ENCODE measurements at places on chromosomes 3 and 15.

DNA sequence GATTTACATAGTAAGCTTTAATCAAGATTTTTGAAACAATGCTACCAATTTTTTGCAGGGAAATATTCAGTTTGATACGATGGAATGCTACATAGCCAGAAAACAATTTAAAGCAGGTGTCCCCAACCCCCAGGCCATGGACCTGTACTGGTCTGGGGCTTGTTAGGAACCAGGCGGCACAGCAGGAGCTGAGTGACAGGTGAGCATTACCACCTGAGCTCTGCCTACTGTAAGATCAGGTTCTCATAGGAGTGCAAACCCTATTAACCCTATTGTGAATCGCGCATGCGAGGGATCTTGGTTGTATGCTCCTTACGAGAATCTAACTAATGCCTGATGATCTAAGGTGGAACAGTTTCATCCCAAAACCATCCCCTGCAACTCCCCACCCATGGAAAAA is 322.6 kb upstream of the NECTIN3 start:
- no peak overlapping the region for H3K27ac ChIP-seq
- H3K4me1 ChIP-seq, result no peaks in the 10 kb centered on the region
- H3K36me3 ChIP-seq, result peaks cover 1% of the 10 kb centered on the region
- peaks cover 4% of the 10 kb centered on the region for H3K27me3 ChIP-seq
- no peak for DNase-seq

DNA sequence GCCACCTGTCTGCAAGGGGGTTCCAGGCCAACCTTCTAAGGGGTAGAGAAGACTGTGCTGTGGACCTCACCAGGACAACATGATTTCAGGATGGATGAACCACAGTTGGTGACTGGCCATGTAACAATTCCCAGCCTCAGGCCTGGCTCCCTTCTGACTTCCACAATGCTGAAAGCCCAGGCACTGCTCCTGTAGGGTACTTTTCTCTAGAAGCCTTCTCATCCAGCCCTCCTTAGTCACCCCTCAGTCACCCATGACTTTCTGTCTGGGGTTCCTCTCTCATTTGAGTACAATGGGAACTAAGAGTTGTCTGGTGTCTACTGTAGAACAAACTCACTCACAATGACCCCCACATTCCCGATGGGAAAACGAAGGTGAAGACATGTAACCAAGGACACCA is 8.6 kb downstream of the ALS2CL start:
- no peak overlapping the region for H3K4me3 ChIP-seq
- no peak overlapping the region for H3K27ac ChIP-seq
- no peaks in the 10 kb centered on the region for H3K4me1 ChIP-seq
- peaks cover 2% of the 10 kb centered on the region for H3K27me3 ChIP-seq
- no peak for DNase-seq

- DNase-seq, result no peak
- no peaks in the 10 kb centered on the region for H3K4me1 ChIP-seq
- H3K4me3 ChIP-seq, result no peak overlapping the region
- peaks cover 25% of the 10 kb centered on the region for H3K27me3 ChIP-seq
- no peak overlapping the region for H3K27ac ChIP-seq
- H3K36me3 ChIP-seq, result no peaks in the 10 kb centered on the region
Observed at GRCh38 chr3:120272286-120272685, 12.7 kb downstream of the GPR156 start.

DNA sequence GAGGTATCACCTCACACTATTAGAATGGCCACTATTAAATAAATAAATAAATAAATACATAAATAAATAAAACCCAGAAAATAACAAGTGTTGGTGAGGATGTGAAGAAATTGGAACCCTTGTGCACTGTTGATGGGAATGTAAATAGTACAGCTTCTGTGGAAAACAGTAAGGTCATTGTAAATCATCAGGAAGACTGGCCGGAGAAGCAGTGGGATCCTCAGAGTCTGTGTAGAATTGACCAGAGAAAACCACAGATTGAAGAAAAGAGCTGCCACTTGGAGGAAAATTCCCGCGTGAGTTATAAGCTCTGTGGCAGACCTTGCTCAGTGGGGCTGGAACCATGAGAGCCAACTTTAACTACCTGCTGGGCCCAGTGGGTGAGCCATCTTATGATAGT is 92.0 kb downstream of the RAD18 start:
- no peak for DNase-seq
- H3K36me3 ChIP-seq, result peaks cover 5% of the 10 kb centered on the region
- no peaks in the 10 kb centered on the region for H3K27me3 ChIP-seq

DNA sequence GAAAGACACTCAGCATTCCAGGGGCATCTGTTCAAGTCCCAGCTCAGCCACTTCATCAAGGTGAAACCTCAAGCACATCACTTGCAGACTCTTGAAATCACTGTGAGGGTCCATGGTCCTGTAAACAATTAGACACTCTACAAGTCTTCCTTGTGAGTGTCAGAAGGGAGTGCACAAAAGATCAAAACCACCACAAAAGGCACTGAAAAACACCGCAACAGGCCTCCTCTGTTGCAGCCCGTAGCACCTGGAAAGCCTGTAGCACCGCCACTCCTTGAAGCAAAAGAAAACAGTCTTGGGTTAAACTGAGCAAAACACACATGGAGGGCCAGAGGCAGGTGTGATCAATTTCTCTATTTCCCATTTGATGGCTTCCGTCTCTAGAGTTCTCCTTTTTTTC is 63.8 kb upstream of the SNRK start:
- H3K36me3 ChIP-seq, result peaks cover 6% of the 10 kb centered on the region
- H3K27me3 ChIP-seq, result no peaks in the 10 kb centered on the region
- DNase-seq, result no peak
- peaks cover 8% of the 10 kb centered on the region for H3K4me1 ChIP-seq
- H3K4me3 ChIP-seq, result no peak overlapping the region

GRCh38 chr3:65020281-65021160 is 332.7 kb upstream of the ADAMTS9 start:
- H3K4me3 ChIP-seq, result no peak overlapping the region
- H3K4me1 ChIP-seq, result no peaks in the 10 kb centered on the region
- no peak for DNase-seq
- no peak overlapping the region for H3K27ac ChIP-seq

DNA sequence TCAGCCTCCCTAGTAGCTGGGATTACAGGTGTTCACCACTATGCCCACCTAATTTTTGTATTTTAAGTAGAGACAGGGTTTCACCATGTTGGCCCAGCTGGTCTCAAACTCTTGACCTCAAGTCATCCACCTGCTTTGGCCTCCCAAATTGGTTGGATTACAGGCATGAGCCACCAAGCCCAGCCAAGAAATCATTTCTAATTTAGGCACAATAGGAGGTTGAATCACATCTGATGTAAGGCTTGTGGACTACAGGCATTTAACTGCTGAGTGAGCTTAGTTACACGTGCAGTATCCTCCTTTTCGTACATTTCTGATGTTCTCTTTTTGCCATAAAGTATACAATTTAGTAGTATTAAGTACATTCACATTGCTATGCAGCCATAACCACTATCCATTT is 31.1 kb upstream of the SETD2 start:
- no peaks in the 10 kb centered on the region for H3K4me1 ChIP-seq
- peaks cover 4% of the 10 kb centered on the region for H3K36me3 ChIP-seq
- no peaks in the 10 kb centered on the region for H3K27me3 ChIP-seq

GRCh38 chr3:87503900-87504498 is 227.6 kb upstream of the POU1F1 start:
- no peak overlapping the region for H3K27ac ChIP-seq
- DNase-seq, result no peak
- no peaks in the 10 kb centered on the region for H3K4me1 ChIP-seq
- no peaks in the 10 kb centered on the region for H3K36me3 ChIP-seq
- no peak overlapping the region for H3K4me3 ChIP-seq

DNA sequence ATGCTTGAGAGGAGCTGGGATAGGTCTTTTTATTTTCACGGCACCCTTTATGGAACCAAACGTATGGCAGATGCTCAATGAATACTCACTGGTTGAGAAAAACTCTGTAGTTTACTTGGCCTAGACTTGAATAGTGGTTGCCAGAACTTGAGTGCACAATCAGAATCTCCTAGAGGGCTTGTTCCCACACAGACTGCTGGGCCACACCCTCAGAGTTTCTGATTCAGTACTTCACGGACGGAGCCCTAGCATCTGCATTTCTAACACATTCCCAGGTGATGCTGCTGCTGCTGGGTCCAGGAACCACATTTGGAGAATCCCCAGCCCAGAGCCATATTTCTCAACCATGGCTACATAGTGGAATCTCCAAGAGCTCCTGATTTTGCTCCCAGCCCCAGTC is 24.6 kb downstream of the CA12 start:
- no peak for DNase-seq
- no peak overlapping the region for H3K27ac ChIP-seq
- no peaks in the 10 kb centered on the region for H3K4me1 ChIP-seq
- H3K4me3 ChIP-seq, result no peak overlapping the region
- peaks cover 30% of the 10 kb centered on the region for H3K27me3 ChIP-seq

DNA sequence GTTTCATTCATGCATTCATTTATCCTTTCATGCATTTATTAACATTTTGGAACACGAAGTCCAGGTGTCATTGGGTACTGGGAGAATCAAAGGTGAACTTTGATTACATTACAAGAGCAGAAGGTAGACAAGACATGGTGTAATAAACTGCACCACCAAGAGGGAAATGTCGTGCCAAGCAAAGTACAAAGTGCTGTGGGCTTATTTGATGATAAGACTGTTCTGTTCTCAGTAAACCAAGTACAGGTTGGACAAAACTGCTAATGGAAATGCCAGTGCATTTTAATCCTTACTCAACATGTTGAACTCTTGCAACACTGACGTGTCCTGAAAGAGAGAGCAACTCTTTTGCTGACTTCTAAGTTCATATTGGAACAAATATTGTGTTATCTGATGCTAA is 69.4 kb downstream of the MME start:
- no peaks in the 10 kb centered on the region for H3K27me3 ChIP-seq
- H3K27ac ChIP-seq, result no peak overlapping the region
- no peak overlapping the region for H3K4me3 ChIP-seq
- no peak for DNase-seq

DNA sequence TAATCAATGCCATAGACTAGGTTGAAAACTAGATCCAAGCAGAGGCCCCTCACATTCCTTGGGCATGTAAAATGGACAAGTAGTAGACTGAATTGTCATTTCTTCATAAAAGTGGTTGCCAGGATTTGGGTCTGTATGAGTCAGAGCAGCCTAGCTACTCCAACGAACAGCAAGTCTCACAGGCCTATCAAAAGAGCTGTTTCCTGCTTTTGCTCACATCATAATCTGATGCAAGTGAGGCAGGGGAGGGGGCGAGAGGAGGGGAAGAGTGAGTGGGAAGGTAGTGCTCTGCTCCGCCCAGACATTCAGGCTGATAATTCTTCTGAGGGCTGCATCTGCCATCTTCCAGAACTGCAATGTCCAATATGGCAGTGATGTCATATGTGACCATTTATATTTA is 228.9 kb upstream of the PRICKLE2 start:
- peaks cover 1% of the 10 kb centered on the region for H3K4me1 ChIP-seq
- H3K27me3 ChIP-seq, result peaks cover 25% of the 10 kb centered on the region
- H3K4me3 ChIP-seq, result no peak overlapping the region

DNA sequence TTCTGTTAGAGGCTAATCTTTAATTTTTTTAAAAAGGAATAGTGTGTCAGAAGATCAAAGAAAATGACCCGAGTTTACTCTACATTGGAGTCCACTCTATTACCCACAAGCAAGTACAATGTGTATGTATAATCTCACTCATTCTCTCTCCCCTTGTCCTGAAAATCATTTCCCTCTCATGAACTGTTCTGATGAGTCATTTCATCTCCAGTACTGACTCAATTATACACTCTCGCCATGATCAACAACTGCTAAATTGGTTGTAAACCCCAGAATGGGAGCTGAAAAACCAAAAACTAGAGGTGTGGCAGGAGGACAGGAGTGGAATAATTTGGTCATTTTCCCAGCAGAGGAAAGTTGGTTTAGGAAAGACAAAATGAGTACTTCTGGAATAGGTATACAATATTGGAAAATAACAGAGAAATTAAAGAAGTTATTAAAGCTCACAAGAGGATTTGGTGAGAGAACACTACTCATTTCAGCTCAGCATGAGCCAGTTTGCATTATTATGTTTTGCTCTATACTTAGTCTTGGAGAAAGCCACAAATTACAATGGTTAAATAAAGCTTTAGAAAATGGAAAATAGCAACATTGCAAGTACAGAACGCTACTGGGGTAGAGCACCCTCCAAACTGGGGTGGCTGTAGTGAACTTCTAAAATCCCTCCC is 144.3 kb upstream of the PFN2 start:
- H3K27me3 ChIP-seq, result peaks cover 39% of the 10 kb centered on the region
- H3K4me1 ChIP-seq, result peaks cover 4% of the 10 kb centered on the region
- DNase-seq, result no peak
- no peaks in the 10 kb centered on the region for H3K36me3 ChIP-seq
- H3K27ac ChIP-seq, result no peak overlapping the region
- H3K4me3 ChIP-seq, result no peak overlapping the region

DNA sequence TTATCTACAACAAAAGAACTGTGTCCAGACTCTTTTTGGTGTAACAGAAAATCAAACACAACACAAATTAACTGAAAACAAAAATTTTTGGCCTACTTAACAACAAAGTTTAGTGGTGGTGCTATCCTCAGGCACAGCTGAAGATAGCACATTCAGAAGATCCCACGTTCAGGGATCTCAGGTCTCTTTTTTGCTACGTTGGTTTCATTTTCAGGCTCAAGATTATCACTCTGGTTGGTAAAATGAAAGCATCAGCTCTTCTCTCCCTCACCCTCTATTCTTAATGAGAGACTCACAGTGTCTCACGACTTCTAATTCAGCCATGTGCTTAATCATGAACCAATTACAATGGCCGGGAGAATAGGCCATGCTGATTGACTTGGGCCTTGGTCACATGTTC is 146.9 kb upstream of the PTPRG start:
- no peaks in the 10 kb centered on the region for H3K27me3 ChIP-seq
- no peak overlapping the region for H3K27ac ChIP-seq
- no peak overlapping the region for H3K4me3 ChIP-seq

DNA sequence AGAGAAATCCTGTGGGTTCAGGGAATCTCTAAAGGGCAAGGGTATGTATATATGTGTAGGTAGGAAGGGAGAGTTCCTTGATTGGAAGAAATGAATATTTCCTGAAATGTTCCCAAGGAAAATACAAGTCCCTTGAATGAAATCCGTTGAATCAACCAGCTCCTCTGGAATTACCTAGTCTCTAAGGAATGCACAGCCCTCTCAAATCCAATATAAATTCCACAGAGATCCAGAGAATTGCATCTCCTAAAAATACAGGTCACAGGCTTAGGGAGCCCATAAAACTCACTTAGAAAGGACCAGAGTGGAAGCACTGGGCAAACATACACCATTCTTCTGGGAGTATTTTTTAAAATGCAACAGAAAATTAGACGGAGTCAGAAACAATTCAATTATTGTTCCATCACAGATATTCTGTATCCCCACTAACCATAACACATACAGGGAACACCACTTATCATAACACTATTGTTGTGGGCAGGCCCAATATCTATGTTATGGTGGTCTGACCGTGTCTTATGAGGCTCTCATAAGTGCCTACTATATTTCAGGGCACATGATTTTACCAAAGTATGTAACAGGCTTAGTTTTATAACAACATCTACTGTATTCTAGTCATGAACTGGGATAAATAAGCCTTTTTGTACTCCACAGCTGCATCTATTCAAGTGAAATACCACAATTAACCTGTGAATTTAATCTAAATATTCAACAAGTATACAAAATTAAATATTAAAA is 43.7 kb downstream of the IGSF11 start:
- no peaks in the 10 kb centered on the region for H3K36me3 ChIP-seq
- no peak overlapping the region for H3K4me3 ChIP-seq
- no peaks in the 10 kb centered on the region for H3K4me1 ChIP-seq
- no peak for DNase-seq
- H3K27me3 ChIP-seq, result peaks cover 15% of the 10 kb centered on the region

All from activated CD8-positive, alpha-beta memory T cell treated with anti-CD3 and anti-CD28 coated beads, Interleukin-2, amount 10 ng/mL, durations not matched to agents 7 days and 5 days (primary cell).